ENCODE measurements at places on chromosomes 5 and 9.

GRCh38 chr9:118088090-118088489 lies 383.9 kb downstream of the TLR4 start:
- DNase-seq: no peak

GRCh38 chr5:142659405-142659804 lies 26.5 kb downstream of the FGF1 start:
- no peak for DNase-seq

DNA sequence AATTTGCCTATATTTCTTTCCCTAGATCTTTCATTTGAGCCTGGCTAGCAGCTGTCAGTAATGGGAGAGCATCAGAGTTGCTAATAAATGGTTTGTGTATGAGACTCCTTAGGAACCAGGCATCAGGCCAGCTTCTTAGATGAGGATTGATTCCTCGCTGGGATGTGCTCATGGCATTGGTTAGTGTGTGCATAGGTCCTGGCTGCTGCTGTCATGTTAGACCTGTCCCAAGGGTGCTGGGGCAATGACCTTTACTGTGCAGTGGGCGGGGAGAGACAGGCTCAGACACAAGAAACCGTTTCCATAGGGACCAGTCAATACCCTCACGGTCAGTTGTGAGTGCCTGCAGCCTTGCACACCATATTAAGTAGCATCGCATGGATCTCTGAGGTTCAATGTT lies 112.3 kb upstream of the NR3C1 start:
- no peak for DNase-seq

DNA sequence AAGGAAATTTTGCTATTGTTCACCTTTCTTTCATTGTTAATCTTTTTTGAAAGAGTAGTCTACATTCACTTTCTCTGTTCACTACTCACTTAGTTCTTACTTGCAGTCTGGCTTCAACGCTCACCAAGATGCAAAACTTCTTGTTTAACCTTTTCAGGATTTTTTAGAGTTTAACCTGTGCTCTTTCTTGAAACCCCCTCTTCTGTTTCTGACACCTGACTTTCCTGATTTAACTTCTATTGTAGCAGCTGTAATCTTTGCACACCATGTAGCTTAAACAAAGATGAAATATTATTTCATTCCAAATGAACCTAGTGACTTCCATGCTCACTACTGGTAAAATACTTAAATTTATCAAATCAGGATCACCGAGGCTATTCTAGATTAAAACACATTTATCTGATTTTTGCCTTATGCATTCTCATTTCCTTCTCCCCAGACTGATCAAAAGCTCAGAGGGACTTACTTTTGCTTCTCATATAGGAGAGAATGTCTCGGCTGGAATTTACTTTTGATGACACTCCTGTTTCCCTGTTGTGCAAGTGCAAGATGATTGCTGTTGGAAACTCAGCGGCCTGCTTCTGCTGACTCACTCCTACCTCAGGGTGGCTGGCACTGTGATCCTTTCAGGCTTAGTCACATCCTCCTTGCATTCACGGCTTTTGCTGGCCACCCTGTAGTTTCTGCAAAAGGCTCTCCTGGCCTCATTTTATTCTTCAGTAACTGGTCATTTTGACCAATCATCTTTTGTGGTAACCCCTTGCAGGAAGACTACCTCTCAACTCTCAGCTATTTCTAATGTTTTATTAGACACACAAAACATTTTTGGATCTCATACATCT lies 109.3 kb upstream of the IFNE start:
- peak; percentile 89 for DNase-seq

- no peak for DNase-seq
Measured at GRCh38 chr5:162603443-162604070, 536.0 kb downstream of the GABRG2 start.

GRCh38 chr9:33651125-33651524 lies 127.1 kb downstream of the ANKRD18B start:
- DNase-seq: no peak

GRCh38 chr9:36974731-36975130 lies 59.3 kb downstream of the PAX5 start:
- no peak for DNase-seq

DNA sequence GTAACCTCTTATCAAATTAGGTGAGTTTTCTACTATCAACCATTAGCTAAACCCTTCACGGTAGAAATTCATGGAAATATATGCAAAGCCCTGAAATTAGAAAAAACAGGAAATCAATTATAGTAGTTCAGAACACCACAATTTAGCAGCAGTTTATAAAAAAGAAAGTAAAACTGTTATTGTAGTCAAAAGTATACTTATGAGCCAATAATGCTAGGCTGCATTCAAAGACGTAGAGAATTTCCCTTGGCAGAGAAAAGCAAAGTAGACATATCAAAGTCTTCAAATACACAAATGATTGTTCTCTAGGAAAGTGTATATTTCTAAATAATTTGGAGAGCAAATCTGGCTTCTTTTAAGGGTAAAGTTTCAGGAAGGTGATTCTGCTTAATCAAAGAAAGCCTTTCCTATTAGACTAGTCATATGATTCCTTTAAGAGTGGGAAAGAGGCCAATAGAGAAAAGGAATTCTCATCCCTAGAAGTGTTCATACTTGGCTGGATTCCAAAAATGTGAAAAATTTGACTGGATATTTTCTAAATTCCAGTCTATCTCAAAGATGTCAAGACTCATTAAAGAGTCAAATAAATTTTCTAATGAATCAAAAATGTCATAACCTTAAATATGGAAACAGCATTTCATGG lies 185.5 kb downstream of the SMC2 start:
- DNase-seq: no peak

DNA sequence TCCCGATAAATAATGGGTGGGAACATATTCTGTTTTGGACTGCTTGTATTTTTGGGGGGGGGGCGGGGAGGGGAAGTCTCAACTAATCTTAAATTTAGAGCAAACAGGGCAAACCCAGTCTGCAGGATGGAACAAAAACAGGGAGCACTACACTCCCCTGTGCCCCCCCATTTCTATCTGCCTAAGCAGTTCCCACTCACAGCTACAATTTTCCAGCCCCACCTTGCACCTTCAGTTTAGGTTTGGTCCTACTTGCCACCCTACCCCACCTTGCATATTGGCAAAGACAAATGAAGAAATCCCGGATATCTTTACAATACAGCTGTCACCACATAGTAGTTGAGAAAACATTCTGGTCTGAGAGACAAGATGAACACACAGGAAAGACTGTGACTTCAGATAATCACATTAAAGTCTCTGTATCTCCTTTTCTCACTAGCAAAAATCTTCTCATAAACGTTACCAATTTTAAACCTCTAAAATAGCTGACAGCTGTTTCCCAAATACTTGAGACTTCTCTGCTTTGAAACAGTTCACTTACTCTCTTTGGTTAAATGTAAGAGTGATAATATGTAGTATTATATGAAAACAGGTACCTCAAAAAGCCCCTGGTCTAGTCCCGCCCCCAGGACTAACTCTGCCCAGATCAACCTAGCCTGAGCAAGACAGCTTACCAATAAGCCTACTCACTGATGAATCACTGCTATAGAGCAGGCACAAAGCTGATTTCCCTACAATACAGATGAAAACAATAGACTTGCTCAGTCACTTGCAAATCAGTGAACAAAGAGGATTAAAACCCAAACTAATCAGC lies 5.2 kb upstream of the RAPGEF6 start:
- DNase-seq: no peak

Data from AG08396 (cell line).